ENCODE measurements at places on chromosomes 5 and 9. TPM values are rescaled to one million over a fixed set of nuclear protein-coding genes. Genes with fewer than 3 reads are reported as not detected.

SLC6A7 gene
- not detected for total RNA-seq

- H3K36me3 ChIP-seq, result no peaks in the 10 kb centered on the region
- no peaks in the 10 kb centered on the region for H3K4me1 ChIP-seq
- H3K27me3 ChIP-seq, result no peaks in the 10 kb centered on the region
- no peak overlapping the region for H3K4me3 ChIP-seq
- DNase-seq, result no peak
- H3K27ac ChIP-seq, result no peak overlapping the region
Observed at GRCh38 chr9:76245518-76245917, 148.7 kb downstream of the RFK start.

SPINK7 gene
- total RNA-seq, result not detected

DNA sequence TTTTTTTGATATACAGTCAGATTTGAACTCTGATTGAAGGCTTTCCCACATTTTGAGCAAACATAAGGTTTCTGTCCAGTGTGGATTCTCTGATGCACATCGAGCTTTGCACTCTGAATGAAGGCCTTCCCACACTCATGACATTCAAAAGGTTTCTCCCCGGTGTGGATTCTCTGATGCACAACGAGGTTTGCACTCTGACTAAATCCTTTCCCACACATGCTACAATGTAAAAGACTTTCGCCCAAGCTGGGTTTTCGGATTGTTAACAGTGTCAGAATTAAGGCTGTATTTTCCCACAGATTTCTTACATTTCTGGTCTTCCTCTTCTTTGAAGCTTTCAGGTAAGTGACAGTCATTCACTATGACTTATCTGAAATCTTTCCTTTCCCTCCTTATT lies 44.3 kb downstream of the GHR start:
- H3K4me1 ChIP-seq, result no peaks in the 10 kb centered on the region
- H3K36me3 ChIP-seq, result no peaks in the 10 kb centered on the region
- DNase-seq, result no peak
- no peak overlapping the region for H3K4me3 ChIP-seq
- no peak overlapping the region for H3K27ac ChIP-seq

MAPK9 gene
- 34.0 TPM for total RNA-seq

DNA sequence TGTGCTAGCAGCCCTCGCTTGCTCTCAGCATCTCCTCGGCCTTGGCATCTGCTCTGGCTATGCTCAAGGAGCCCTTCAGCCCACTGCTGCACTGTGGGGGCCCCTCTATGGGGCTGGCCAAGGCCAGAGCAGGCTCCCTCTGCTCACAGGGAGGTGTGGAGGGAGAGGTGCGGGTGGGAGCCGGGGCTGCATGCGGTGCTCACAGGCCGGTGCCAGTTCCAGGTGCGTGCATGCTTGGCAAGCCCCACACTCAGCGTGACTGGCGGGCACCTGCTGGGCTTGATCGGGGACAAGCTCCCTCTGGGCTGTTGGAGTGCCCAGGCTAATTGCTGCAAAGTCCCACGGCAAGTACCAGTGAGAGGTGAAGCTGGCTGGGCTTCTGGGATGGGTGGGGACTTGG lies 170.5 kb downstream of the TRIM36 start:
- no peaks in the 10 kb centered on the region for H3K4me1 ChIP-seq
- no peak for DNase-seq
- H3K36me3 ChIP-seq, result no peaks in the 10 kb centered on the region
- no peaks in the 10 kb centered on the region for H3K27me3 ChIP-seq

PCDHGC5 gene
- 10.9 TPM for total RNA-seq

DMGDH gene
- total RNA-seq, result not detected

SGCD gene
- 2.9 TPM for total RNA-seq

DNA sequence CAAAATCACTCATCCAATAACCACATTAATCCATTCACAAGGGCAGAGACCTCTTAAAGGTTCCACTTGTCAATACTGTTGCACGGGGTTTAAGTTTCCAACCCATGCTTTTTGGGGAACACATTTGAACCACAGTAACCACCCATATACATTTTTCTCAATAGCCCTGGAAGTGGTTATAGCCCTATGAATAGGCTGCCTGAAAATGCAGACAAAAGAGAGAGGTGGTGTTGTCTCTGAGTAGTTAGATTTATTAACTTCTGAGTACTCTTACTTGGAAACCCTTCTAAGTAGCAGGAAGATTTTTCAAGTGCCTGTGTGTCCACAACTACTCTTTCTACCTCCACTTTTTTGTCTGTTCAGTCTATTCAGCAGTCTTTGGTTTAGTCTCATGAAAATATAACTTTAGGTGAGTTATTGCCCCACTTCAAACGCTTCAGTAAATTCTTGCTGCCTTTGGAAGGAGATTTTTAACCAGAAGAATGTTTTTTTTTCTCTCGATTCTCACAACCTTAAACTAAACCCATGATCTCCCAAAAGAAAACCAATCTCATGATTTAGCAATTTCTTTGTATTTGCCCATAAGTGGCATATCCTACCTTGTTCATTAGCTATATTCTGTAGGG lies 42.6 kb downstream of the ARHGEF28 start:
- H3K27ac ChIP-seq, result no peak overlapping the region
- DNase-seq, result no peak
- H3K36me3 ChIP-seq, result no peaks in the 10 kb centered on the region
- H3K4me3 ChIP-seq, result no peak overlapping the region

LHX6 gene
- 0.53 TPM for total RNA-seq

DNA sequence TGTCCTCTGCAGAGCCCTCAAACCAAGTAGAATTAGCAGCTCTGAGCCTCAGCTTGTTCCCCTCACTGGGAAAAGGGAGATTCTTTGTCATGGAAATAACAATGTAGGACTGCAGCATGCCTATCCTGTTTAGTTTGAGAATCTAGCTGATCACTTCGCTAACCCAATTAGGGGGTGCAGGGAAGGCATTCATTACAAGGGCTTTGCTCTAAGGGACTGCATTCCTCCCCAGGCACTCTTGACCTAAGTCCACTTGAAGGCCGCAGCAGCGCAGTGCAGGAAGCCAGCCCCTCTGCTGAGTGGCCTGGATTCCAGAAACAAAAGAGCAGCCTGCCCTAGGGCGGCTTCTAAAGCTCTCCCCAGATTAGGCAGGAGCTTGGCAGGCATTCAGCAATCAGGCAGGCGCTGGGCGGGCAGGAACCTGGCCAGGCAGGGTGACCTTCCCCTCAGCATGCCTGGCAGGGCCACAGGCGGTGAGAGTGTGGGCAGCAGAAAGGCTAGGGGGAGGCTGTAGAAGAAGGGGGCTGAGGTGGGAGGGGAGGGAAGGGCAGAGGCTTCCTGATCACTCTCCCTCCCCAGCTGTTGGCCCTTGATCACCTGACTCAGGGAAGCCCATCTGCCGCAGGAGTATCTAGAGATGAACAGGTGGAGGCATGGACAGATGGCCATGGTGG lies 24.8 kb downstream of the CCNJL start:
- H3K27ac ChIP-seq, result no peak overlapping the region
- peak; percentile 57 for DNase-seq
- no peaks in the 10 kb centered on the region for H3K27me3 ChIP-seq
- H3K4me3 ChIP-seq, result no peak overlapping the region

DNA sequence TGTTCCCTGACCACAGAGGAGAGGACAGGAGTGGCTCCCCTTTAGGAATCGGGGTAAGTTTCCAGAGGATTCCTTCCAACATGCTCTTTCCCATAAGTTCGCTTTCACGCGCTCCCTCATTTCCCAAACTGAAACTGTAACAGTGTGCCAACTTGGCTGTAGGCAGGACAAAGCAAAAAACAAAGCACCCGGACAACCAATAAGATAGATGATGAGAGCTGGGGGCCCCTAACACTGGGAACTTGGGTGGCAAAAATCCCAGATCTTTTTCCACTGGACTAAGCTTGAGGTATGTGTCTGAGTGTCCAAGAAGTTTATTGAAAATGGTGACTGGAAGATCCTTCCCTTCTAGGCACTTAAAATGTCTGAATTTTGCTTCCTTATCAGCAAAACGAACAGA lies 258.7 kb upstream of the IL12B start:
- no peaks in the 10 kb centered on the region for H3K4me1 ChIP-seq
- H3K27ac ChIP-seq, result no peak overlapping the region
- H3K36me3 ChIP-seq, result no peaks in the 10 kb centered on the region
- no peak overlapping the region for H3K4me3 ChIP-seq
- peak; percentile 38 for DNase-seq

- no peaks in the 10 kb centered on the region for H3K36me3 ChIP-seq
- no peak for DNase-seq
- no peak overlapping the region for H3K4me3 ChIP-seq
- H3K4me1 ChIP-seq, result no peaks in the 10 kb centered on the region
- H3K27ac ChIP-seq, result no peak overlapping the region
Observed at GRCh38 chr9:115416299-115416698, 298.3 kb upstream of the TNC start.

RLN2 gene
- total RNA-seq, result 0.52 TPM

DNA sequence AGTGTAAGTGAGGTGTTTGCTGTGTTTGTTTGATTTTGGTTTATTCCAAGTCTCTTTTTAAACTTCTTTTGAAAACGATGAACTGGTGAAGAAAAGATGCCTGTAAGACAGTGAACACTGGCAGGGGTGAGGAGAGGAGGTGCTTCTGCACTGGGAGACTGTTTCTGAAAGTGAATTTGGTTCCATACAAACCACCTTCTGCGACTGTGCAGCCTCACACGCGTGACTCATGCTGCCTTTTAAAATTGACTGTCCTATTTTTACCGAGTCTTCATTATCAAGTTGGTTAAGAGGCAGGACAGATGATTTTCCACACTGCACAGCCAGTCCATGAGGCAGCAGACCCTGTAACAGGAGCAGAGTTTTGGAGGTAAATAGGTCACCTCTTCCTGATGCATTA lies 340.6 kb downstream of the MTRR start:
- H3K27ac ChIP-seq, result no peak overlapping the region
- H3K27me3 ChIP-seq, result no peaks in the 10 kb centered on the region
- DNase-seq, result no peak
- H3K4me1 ChIP-seq, result no peaks in the 10 kb centered on the region

DNA sequence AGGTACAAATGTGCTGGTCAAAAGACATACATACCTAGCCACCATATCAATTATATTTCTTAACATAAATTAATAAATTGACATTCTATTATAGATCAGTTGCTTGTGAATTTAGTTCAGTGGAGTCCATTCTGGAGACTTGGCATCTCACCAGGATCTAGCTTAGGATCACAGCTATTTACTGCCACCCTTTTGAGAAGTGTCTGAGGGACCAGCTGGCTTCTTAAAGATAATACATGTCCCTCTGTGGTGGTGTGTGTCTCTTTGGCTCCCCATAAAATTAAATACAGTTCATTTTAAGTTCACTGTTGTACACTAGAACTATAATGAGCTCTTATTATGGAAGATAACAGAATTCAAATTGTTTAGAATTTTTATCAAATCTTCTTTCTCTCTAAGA lies 290.7 kb downstream of the PRELID2 start:
- H3K27me3 ChIP-seq, result no peaks in the 10 kb centered on the region
- DNase-seq, result no peak
- no peaks in the 10 kb centered on the region for H3K36me3 ChIP-seq
- no peak overlapping the region for H3K27ac ChIP-seq

DNA sequence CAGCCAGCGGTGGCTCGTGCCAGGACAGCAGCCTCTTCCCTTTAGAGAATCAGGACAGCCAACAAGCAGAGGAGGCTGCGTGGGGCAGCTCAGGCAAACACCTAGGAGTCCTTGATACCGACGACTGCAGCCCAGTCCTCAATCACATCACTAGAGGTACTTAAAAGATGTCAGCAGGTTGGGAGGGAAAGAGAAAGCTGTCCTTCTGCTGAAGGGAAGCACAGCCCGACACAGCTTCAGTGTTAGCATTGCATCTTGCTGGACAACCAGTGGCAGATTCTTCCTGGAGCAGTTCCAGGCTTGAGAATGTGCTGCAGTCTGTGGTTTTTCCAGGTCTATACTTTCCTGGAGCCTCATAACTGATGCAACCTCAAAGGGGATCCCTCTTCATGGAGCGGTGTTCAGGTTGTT lies 230.5 kb downstream of the SYK start:
- H3K27me3 ChIP-seq, result peaks cover 10% of the 10 kb centered on the region
- H3K27ac ChIP-seq, result no peak overlapping the region
- DNase-seq, result no peak
- peaks cover 3% of the 10 kb centered on the region for H3K4me1 ChIP-seq

DNA sequence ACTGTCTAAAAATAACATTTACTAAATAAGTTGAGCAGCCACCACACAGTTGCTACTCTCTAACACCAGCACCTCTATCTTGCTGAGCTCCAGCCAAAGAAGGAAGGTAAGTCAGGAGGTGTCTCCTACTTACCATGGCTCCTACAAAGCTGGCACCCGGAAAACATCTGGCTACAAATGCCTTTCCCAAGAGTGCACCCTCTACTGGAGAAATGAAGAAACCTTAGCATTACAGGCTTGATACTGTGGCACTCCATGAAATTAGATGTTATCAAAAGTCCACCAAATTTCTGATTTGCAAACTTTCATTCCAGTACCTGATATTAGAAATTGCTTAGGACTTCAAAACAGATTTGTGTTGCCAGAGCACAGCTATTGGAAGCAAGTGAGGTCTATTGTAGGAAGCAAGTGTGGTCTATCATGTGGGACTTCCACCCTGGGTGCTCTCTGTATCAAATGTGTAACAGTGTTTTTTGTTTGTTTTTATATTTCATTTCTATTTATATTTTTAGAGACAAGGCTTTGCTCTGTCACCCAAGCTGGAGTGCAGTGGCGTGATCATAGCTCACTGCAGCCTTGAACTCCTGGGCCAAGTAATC lies 25.7 kb upstream of the RFK start:
- H3K4me1 ChIP-seq, result peaks cover 15% of the 10 kb centered on the region
- H3K27me3 ChIP-seq, result no peaks in the 10 kb centered on the region
- no peak overlapping the region for H3K27ac ChIP-seq
- no peak for DNase-seq

LHX3 gene
- not detected for total RNA-seq

DNA sequence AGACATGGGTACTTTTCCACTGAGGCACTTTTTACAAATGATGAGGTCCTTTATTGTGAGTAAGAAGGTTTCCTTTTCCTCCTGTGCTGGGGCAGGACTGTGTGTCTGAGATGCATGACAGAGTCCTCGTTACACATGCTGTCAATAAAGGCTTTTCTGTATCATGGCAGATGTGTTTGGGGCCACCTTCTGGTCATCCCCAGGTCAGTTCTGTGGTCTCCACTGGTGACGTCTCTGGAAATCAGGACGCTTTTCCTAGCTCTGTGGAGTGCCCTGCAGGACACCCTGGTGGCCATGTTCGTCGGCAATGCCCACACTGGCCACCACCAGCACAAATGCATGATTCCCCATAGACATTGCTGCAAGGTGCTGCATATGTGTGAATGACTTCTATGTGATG lies 2.8 kb downstream of the CMBL start:
- H3K4me1 ChIP-seq, result peaks cover 2% of the 10 kb centered on the region
- H3K27me3 ChIP-seq, result no peaks in the 10 kb centered on the region
- DNase-seq, result no peak
- H3K4me3 ChIP-seq, result no peak overlapping the region

- peaks cover 18% of the 10 kb centered on the region for H3K4me1 ChIP-seq
- no peak overlapping the region for H3K27ac ChIP-seq
- no peaks in the 10 kb centered on the region for H3K36me3 ChIP-seq
- DNase-seq, result no peak
- no peak overlapping the region for H3K4me3 ChIP-seq
Observed at GRCh38 chr5:127960270-127960691, 123.3 kb upstream of the SLC12A2 start.

GRCh38 chr5:175325681-175326080 lies 118.3 kb downstream of the DRD1 start:
- no peaks in the 10 kb centered on the region for H3K4me1 ChIP-seq
- DNase-seq, result peak; percentile 54
- no peak overlapping the region for H3K27ac ChIP-seq
- H3K27me3 ChIP-seq, result no peaks in the 10 kb centered on the region
- no peak overlapping the region for H3K4me3 ChIP-seq

GRCh38 chr5:66959653-66960052 lies 236.9 kb downstream of the CD180 start:
- peaks cover 28% of the 10 kb centered on the region for H3K4me1 ChIP-seq
- H3K36me3 ChIP-seq, result no peaks in the 10 kb centered on the region
- H3K27me3 ChIP-seq, result no peaks in the 10 kb centered on the region
- peak; percentile 26 for DNase-seq
- peak overlapping the region; percentile 70 for H3K27ac ChIP-seq
